CD4-positive, alpha-beta T cell (primary cell): ENCODE measurements at places on chromosomes 5 and 9.

GRCh38 chr9:110908894-110909293, 129.4 kb downstream of the LPAR1 start:
- DNase-seq = no peak

- DNase-seq = no peak
Observed at GRCh38 chr5:66477596-66477995, 118.6 kb upstream of the MAST4 start.

DNA sequence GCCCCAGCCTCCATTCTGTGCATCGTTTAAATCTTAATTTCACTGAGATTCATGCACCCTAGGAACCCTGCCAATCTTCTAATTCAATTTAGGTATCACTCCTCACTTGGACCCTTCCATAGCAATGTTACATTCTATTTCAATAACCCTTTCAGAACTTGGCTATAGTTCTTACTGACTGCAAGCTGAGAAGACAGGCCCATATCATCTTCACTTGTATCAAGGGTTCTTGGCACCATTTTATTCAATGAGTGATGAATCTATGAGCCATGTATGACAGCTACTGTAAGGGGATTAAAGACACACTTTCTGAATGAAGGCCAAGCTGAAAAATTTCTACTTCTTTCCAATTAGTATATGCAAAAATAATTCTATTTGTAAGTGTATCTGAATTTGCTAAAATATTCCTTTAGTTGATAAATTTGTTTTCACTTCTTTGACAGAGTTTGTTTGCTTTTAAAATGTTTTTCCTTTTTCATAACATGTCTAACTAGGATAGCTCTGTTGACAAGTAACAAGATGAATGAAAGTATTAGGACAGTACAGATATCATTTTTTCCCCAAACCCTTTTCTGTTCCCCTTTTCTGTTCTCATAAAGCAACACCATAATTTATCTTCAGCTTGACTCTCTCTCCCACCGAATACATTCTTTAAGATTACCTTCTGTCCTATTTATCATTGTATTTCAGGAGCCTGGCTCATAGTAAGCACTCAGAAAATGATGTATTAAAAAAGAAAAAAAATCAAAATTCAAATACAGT, 9.6 kb downstream of the ITGA2 start:
- DNase-seq = no peak

DNA sequence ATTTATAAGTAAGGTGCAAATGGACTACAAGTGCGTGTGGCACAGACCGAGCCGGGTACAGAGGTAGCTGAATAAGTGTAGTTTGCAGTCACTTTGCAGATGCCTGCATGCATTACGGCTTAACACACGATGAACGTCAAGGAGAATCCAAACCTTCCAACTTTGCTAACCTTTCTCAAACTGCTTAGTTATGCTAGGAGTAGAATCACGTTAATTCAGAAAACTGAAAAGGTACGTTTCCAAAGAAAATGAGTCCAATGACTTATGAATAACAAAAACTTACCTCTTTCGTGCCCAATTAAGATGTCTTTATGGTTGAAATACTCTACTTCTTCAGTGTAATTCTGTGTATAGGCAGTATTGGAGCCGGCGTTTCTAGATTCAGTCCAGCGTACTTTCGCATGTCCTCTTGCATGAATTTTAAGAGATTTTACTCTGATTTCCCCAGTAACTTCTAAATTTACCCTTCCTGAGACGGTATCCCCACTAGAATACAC, 539 bp downstream of the ARRDC3 start:
- DNase-seq = peak; percentile 51

DNA sequence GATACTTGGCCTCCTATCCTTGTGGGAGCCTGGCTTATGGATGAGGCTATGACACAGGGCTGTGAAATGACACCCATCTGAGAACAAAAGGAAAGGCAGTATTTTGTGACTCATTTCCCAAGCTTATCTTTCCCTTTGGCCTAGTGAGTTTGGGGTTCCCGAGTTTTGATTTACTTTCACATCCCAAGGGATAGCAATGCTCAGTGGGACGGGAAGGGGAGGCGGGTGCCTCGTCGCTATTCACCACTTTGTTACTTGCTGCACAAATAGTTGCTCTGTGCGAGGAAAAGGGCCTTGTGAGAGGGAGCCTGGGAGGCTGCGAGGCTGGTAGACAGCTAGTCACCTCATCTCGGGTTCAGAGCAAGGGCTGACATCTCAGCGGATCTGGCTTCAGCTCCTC, 59.1 kb upstream of the ENTREP1 start:
- DNase-seq = no peak

DNA sequence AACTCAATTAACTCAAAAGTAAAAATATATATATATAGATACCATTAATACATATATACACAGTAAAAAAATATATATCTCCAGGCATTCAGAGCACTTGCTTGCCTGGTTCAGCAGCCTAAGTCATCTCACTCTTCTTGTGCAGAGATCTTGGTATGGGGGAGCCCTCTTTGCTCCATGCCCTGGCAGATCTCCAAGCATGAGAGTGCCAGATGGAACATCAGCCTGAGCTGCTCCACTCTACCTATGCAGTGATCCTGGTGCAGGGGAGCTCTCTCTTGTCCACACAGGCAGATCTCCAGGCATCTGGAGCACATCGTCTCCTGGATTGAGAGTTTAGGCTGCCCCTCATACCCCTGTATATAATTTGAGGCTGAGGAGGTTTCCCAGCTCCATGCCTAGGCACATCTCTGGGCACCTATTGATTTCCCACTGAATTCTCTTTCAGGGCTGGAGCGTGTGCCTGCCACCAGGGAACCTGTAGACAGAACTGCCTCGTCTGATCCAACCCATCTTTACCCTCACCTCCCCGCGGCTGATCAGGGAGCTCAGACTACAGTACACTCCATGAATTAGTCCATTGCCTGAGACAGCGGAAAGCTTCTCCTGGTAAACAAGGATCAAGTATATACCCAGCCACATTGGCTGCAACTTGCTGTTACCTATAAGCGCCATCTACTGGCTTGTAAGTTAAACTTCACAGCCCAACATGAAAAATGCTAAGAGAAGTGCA, 342.4 kb upstream of the GRIA1 start:
- DNase-seq = no peak

DNA sequence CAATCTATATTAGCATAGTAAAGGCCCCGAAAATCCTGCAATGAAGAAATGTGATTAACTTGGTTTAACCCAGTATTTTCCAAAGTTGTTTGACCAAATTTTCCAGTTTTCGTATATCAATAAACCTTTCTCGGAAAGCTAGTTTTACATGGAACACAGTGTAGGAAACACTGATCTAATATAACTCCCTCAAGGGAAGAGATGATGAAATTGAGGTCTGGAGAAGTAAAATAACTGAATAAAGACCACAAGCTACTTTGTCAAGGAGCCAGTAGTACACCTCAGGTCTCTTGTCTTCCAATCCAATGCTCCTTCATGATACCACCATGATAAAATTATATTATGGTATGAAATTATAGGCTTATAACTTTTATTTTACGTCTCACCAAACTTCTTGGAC, 118.1 kb upstream of the TARS1 start:
- no peak for DNase-seq

GRCh38 chr5:67189079-67189354, 7.6 kb downstream of the CD180 start:
- no peak for DNase-seq

GRCh38 chr5:4339949-4340348, 744.3 kb downstream of the IRX1 start:
- DNase-seq = no peak

GRCh38 chr5:32059761-32060530, 114.2 kb downstream of the GOLPH3 start:
- no peak for DNase-seq

DNA sequence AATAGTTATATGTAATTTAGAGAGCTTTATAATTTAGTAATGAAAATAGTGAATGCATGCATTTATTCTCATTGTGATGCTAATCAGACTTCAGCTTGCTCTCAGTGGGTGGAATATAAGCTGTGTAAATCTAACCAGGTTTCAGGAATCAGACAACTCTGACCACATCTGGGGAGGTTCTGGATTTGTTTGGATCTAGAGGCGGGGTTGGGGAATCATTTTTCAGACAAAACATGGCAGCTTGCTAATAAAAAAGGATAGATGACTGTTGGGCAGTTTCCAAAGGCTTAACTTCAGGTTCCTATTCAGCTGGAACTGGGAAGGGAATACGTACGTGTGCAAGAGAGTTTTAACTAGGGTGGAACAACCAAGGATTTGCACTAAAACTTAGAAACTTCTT, 43.2 kb upstream of the MAMDC2 start:
- DNase-seq = no peak

DNA sequence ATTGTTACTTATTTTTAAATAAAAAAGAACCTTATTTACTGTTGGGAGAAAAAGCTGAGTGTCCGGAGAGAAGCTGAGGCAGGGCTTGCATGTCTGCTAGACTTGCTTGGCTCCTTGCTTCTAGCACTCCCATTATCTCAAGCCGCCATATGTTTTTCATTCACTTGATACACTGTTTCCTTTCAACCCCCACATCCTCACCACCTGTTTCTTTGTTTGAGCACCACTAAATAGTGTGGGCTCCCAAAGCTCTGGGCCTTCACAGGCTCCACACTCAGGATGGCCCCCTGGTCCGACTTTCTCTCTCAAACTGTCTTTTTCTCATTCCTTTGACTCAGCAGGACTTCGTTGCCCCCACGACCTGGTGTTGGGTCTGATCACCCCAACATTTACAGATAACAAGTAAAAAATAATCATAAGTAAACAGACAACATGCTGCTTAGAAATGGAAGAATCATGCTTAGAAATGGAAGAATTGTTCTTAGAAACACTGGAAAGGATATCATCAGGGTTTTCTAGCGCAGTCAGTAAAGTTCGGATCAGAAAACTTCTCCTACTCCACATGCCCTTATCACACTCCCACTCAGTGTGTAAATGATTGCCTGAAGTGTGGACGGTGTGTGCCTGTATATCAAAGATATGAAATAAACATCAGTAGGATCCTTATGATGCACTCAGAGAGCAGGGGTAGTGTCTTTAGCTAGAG, 58.5 kb downstream of the APTX start:
- DNase-seq = no peak

DNA sequence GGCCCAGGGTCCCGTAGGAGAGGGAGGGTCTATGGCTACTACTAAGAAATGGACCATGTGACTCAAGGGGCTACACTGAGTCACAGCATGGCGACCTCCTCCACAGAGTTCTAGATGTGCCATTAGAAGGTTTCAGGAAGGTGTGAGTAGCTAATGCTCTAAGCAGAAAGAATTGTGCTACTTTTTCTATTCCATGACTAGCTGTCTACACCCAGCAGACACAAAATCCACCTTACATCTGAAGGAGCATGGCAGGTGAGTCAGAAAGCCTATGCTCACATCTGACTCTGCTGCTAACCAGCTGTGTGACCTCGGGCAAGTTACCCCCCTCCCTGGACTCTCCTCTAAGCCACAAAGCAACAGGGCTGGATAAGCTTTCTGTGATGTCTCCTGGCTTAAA, 14.4 kb upstream of the MEIKIN start:
- no peak for DNase-seq

- no peak for DNase-seq
Observed at GRCh38 chr5:154406231-154406630, 39.6 kb upstream of the SAP30L start.

DNA sequence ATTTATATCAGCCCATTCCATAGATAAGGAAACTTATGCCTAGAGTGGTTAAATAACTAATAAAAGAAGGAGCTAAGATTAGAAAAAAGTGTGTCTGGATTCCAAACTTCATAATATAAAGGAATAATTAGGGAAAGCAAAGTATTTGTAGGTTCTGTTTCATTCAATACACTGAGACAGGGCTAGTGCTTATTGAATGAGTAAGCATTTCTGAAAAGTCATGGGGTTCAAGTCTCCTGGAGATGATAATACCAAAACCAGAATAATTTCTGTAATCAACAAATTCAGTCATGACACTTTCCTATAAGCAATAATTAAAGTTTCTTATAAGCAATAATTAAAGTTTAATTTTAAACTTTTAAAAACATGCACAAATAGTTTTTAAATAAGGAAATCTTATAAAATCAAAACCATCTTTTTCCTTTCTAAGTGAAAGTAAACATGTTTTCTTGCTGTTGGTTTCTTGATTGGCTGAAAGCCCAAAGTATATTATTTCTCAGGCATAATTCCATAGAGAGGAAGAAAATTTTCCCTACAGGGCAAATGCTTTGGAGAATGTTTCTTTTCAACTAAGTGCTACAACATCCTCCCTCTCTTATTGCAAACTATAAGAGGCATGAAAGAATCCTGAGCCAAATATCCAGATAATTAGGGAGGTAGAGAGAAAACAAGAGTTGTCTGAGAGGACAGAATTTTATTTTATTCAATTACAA, 510.2 kb downstream of the PRELID2 start:
- no peak for DNase-seq

DNA sequence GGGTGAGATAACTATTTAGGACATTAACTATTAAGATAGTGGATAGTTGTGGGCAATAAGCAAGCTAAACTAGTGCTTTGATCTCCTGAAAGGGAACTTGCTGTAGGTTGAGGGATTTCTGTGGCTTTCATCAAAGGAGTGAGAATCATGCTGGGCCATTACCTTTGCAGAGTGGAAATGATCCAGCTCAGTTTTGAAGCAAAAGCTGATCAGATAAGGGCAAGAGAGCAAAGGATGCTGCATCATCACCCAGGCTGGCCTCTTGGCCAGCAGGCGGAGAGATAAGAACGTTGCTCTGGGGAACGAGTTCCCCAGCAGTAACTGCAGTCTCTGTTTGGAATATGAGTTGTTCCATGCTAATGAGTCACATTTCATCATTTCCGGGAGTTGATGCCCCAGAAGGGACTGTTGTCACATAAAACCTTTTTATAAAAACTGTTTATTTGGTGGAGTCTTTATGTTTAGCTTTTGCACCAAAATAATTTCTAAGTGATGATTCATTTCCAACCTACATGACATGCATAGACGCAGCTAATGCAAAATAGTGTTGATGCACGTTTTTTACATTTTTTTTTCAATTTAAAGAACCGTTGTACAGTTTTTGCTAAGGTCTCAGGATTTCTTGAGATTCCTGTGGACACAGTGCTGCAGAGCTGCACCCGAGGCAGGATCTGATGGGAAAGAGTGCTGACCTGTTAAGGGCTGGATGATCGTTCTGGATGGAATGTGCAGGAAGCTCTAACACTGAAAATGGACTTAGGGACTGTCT, 99.3 kb downstream of the ACTBL2 start:
- peak; percentile 0 for DNase-seq

DNA sequence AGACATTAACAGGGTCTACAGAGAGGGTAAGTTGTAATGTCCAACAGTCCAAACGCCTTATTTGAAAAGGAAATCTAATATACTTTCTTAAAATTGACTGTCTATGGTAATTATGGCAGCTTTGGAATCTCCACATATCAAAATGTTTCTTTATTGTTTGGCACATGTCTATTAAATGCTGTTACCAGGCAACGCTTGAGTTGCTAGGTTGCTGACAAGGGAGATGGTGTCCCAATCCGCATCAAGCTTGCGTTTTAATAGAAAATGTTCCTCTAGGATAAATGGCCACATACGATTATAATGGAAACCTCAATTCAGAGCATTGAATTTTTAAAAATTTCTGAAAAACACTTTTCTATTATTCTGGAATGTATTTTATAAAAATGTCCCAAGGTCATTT, 9.2 kb downstream of the ANXA1 start:
- DNase-seq = no peak
